Activated naive CD8-positive, alpha-beta T cell treated with anti-CD3 and anti-CD28 coated beads for 36 hours (primary cell): ENCODE measurements at places on chromosomes 12 and 14. TPM values are rescaled to one million over a fixed set of nuclear protein-coding genes. Genes with fewer than 3 reads are reported as not detected.

Gene LRRC74A
- total RNA-seq: not detected

Gene FAM186B
- 0.41 TPM for total RNA-seq

Gene MAP3K12
- total RNA-seq: 8.4 TPM

Gene ING4
- 11.1 TPM for total RNA-seq

Gene ULK1
- 12.5 TPM for total RNA-seq

DNA sequence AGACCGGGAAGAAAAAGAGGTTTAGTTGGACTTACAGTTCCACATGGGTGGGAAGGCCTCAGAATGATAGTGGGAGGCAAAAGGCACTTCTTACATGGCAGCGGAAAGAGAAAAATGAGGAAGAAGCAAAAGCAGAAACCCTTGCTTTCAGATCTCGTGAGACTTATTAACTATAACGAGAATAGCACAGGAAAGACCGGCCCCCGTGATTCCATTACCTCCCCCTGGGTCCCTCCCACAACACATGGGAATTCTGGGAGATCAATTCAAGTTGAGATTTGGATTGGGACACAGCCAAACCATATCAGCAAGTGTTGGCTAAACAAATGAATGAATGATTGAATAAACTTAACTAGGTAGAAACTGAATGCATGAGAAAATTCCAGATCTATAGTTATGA lies 85.3 kb upstream of the PARP11 start:
- no peak for DNase-seq

DNA sequence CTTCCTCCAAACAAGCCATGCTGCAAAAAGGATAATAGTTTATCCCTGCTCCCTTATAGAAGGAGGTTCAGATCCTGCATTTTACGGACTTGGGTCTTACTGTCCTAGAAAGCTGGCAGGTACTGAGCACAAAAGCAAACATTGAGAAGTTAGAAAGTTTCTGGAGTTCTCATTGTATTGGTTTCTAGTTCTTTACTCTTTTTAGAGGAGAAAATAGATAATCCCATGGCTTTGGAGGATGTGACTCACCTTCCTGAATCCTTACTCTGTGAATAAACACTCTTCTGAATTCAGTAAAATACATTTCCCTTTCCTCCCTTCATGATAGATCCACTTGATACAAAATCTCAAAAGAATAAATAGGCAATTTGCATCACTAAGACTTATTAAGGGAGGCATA lies 188.9 kb downstream of the NPAS3 start:
- DNase-seq: no peak

GRCh38 chr14:68181519-68182326 lies 362.1 kb downstream of the RAD51B start:
- DNase-seq: no peak

GRCh38 chr14:90409209-90409730 lies 12.4 kb downstream of the CALM1 start:
- no peak for DNase-seq

GRCh38 chr14:80669426-80669825 lies 272.1 kb downstream of the CEP128 start:
- DNase-seq: no peak
